Naive thymus-derived CD4-positive, alpha-beta T cell (primary cell): ENCODE measurements at places on chromosomes 6 and 20.

- DNase-seq = no peak
These were observed 7.3 kb downstream of the NKAIN2 start for GRCh38 chr6:123810948-123811347.

DNA sequence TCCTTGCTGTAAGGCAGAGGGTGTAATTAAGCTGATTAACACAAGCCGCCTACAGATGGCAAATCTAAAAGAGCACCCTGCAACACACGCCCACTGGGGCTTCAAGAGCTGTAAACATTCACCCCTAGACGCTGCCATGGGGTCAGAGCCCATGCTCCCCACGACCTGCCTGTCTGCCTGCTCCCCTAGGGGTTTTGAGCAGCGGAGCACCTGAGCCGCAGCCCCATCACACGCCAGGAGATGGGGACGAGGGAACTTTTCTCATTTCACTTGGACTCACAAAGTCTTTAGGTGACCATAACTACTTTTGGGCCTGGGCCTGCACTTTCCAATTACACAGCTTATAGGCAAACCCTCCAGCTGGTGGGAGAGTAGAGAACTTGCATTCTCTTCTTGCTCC is 99.0 kb upstream of the SOX4 start:
- no peak for DNase-seq

DNA sequence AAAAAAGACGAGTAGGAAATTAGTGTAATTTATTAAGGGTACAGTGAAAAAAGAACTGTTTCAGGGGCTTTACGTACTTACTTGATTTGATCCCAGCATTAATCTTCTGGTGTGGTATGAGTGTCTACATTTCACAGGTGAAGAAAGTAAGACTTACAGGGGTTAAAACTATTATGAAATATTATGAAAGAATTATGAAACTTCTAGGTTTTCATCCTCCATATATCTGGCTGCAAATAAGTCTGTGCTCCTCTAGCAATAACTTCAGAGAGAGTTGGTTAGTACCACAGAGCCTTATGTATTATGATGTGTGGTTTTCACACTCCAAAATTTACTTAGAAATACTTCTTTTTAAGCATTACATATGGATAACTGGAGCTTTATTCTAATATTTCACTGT is 41.9 kb downstream of the ZFAND3 start:
- DNase-seq = no peak

DNA sequence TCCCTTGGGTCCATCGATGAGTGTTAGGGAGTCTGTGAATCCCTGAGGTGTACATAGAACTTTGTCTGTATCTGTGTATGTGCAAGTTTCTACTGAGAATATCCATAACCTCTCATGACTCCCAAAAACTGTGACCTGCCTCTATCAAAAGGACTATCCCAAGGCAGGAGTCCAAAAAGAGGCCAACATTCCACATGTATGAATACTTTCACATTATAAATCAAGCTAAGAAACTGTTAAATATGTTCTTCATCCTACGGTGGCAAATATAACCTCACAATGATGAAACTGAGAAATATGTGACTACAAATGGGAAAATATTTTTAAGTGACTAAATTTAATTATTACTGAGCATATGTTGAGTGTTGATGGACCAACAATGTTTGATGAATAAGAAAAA is 16.1 kb upstream of the STX11 start:
- no peak for DNase-seq

- DNase-seq = no peak
These were observed 36.8 kb upstream of the DDR1 start for GRCh38 chr6:30847421-30847970.

- no peak for DNase-seq
These were observed 12.4 kb upstream of the MAK start for GRCh38 chr6:10850728-10851127.

DNA sequence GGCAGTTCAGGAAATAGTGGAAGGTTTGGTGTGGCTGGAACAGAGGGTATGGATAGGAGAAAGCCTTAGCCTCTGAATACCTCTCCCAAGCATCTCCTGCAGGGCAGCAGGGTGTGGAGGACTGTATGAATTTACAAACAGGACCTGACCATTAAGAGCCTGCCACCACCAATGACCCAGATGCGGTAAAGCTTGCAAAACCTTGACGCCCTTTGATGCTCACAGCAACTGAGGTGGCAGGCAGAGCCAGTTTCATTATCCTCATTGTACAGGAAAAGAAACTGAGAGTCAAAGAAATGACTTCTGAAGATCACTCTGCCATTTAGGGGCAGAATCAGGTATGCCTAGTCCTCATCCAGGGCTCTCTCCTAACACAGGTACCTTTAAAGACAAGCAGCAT is 2.4 kb downstream of the HM13 start:
- no peak for DNase-seq

DNA sequence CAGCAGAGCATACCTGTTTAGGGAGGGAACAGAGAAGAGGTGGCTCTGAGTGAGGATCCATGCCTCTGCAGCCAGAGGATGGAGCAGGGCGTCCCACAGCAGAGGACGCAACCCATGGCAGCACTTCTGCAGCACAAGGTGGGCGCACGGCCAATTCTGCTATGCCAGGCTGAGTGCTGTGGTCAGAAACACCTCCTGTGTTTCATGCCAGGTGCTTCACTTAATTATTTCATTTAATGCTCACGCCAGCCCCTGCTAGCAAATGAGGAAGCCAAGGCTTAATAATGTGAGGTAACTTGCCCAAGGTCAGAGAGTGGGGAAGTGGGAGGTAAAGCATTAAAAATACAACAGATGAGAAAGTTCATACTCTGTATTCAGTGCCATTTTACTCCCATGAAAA is 68.5 kb upstream of the PTGIS start:
- no peak for DNase-seq

DNA sequence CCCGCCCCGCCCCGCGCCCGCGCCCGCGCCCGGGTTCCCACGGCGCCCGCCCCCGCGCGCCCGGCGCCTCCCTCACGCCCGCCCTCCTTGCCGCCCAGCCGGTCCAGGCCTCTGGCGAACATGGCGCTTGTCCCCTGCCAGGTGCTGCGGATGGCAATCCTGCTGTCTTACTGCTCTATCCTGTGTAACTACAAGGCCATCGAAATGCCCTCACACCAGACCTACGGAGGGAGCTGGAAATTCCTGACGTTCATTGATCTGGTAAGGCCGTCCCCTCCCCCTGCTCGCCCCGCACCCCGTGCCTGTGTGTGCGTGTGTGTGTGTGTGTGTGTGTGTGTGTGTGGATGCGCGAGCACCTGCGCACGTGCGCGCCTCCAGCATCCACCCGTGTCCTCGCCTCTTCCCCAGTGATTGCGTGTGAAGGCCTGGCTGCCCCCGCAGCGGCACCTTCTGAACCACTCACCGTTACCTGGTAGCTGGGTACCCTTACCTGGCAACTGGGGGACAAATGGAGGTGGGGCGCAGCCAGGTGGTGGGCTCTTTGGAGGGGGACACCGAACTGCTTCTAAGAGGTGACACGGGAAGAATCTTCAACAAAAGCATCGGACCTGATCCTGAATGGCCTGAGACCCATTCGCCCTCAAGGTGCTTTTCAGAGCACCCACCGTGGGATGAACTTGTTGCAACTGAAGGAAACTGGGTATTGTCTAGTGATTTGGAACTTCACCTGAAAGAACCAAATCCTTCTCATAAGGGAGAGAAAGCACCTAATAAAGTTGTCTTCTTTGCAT is at the start of gene AIG1:
Gene AIG1 (plus strand): TSS at position 84 of the 791 bp plus-strand sequence. CDS start 37 bp downstream, at position 121.
- DNase-seq = peak; percentile 76

- no peak for DNase-seq
These were observed 747.6 kb downstream of the RFPL4B start for GRCh38 chr6:113094779-113095178.

- DNase-seq = no peak
These were observed 148.7 kb downstream of the PRL start for GRCh38 chr6:22147921-22148776.

DNA sequence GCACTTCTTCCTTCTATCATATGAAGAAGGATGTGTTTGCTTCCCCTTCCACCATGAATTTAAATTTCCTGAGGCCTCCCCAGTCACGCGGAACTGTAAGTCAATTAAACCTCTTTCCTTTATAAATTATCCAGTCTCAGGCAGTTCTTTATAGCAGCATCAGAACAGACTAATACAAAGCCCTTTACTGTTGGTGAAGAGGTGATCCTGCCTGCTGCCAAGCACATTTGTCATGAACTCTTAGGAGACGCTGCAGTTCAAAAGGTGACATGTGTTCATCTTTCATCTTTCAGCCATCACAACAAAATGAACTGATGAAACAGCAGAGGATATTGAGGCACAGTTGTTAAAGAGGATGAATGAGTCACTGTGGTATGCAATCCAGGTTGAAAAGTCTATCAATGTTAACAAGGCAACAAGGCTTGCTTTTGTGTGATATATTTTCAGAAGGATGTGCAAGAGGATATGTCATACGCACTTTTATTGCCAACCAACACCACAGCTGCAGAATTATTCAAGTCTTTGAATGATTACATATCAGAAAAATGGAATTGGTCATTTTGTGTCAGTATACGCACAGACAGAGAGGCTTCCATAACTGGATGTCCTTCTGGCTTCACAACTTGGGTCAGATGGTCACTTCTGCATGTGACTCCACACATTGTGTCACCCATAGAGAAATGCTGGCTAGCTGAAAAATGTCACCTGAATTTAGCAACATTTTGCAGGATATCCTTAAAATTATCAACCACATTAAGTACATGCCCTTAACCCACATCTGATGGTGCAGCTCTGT is 52.4 kb upstream of the PLN start:
- no peak for DNase-seq

GRCh38 chr6:42848700-42849099 is 30.7 kb upstream of the RPL7L1 start:
- DNase-seq = no peak

- no peak for DNase-seq
These were observed 3.9 kb upstream of the SIGLEC1 start for GRCh38 chr20:3716195-3716834.

GRCh38 chr6:170192905-170193304 is 98.0 kb downstream of the DLL1 start:
- DNase-seq = no peak

DNA sequence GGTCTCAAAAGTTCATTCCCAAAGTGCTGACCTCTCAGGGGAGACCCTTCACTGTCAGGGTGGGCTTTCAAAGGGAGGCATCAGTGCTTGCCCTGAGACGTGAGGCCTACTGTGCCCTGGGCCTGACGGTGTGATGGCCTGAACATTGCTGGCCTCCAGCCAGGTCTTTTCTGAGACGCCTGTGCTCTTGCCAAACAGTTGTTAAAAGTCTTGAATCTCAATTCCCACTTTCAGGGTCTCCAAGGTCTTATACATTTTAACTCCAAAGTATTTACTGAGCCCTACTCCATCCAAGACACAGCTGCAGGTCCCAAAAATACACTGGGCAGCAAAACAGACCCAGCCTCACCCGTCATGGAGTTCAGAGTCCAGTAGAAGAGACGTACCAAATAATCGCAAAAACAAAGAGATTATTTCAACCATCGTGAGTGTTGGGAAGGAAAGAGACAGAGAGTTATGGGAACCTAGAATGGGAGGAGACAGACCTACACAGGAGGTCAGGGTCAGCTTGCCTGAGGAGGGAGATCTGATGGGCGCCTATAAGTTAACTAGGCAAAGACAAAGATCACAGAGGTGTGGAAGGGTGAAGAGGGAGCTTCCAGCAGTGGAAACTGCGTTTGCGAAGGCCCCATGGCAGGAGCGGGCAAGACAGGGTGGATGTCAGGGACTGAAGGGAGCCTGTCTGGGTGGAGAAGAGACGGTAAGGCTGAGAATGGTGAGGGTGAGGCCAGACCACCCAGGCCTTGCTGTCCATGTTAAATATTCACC is 446.3 kb downstream of the PREX1 start:
- DNase-seq = no peak

GRCh38 chr6:48809245-48809644 is 653.8 kb downstream of the MMUT start:
- DNase-seq = no peak

- DNase-seq = no peak
These were observed 8.3 kb downstream of the ID4 start for GRCh38 chr6:19845266-19846041.

GRCh38 chr6:15340775-15341174 is 94.9 kb downstream of the JARID2 start:
- DNase-seq = no peak
